NCI-H1048 (cell line): ENCODE measurements at places on chromosomes 1 and 21.

GRCh38 chr1:75548721-75549480 lies 62.0 kb downstream of the SLC44A5 start:
- DNase-seq = no peak

GRCh38 chr21:25359724-25360123 lies 247.6 kb downstream of the MRPL39 start:
- no peak for DNase-seq

GRCh38 chr1:201941420-201942128 lies 4.8 kb downstream of the LMOD1 start:
- no peak for DNase-seq

- no peak for DNase-seq
Measured at GRCh38 chr1:215971793-215972441, 404.8 kb downstream of the KCTD3 start.

GRCh38 chr1:202179828-202180750 lies 13.5 kb upstream of the LGR6 start:
- DNase-seq = no peak

GRCh38 chr1:22416555-22417454 lies 34.8 kb upstream of the ZBTB40 start:
- no peak for DNase-seq

- no peak for DNase-seq
Measured at GRCh38 chr1:232983375-232983774, 33.0 kb downstream of the NTPCR start.

GRCh38 chr1:211153932-211154331 lies 20.0 kb upstream of the KCNH1 start:
- DNase-seq = no peak

- DNase-seq = no peak
Measured at GRCh38 chr1:95415146-95415545, 181.1 kb downstream of the RWDD3 start.

- no peak for DNase-seq
Measured at GRCh38 chr1:18233176-18233864, 125.7 kb downstream of the IGSF21 start.

DNA sequence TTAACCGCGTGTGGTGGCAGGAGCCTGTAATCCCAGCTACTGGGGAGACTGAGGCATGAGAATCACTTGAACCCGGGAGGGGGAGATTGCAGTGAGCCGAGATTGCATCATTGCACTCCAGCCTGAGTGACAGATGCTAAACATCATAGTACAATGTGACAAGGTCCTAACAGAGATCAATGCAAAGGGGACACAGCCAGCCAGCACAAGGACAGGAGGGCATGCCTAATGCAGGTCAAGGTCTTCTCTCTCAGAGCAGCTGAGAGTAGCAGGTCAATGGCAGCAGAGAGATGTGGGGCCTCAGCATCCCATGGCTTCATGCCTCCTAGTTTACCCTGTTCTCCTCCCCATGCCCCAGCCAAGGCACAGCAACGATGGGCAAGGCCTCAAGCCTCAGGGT lies 3.0 kb upstream of the SMIM11 start:
- DNase-seq = no peak

- DNase-seq = peak; percentile 6
Measured at GRCh38 chr1:46446646-46447498, 42.8 kb upstream of the DMBX1 start.

DNA sequence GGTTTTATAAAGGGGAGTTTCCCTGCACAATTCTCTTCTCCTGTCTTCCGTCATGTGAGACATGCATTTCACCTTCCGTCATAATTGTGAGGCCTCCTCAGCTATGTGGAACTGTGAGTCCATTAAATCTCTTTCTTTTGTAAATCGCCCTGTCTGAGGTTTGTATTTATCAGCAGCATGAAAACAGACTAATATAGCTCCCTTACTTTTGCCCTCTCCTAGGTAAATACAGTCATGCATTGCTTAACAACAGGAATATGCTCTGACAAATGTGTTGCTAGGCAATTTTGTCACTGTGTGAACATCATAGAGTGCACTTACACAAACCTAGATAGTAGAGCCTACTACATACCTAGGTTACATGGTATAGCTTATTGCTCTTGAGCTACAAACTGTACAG lies 616.8 kb downstream of the RWDD3 start:
- DNase-seq = no peak

DNA sequence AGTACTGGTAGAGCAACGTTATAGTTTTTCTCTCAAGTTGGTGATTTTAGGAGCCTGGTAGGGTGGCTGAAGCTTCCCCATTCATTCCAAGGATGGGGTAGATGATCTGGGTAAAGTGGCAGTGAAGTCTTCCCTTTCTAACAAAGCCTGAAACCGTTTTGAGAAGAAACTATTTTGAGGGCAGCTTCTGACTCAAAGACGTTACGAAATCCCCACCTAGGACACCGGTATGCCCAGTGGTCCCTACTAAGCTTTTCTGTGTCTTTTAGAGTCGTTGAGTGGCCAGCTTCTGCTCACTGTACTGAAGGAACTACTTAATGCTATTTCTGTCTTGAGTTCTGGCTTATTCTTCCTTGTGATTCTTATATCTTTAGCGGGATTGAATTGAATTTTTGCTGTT lies 1.4 kb downstream of the WDTC1 start:
- DNase-seq = no peak

- no peak for DNase-seq
Measured at GRCh38 chr21:37098751-37099150, 25.7 kb downstream of the TTC3 start.

GRCh38 chr21:42443876-42444744 lies 40.4 kb downstream of the UBASH3A start:
- DNase-seq = no peak

DNA sequence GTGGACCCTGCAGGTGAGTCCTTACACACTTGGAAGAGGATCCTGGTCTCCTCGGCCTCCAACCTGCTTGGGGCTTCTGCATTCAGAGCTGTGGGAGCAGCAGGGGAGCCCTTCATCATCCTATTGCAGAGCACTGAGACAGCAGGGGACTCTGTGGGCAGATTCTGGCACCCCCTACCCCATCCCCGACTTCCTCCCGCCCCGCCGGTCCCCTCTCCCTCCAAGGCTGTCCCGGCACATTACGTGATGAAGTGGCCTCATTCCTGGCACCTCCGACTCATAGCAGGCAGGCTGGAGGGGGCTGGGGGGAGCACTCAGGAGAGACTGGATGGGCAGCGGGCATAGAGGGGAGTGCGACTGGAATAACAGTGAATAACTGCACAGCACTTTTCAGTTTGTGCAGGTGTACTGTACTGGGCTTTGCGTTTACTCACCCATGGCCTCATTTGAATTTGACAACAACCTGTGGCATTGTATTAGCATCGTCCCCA lies 394.1 kb downstream of the MATN1 start:
- no peak for DNase-seq

DNA sequence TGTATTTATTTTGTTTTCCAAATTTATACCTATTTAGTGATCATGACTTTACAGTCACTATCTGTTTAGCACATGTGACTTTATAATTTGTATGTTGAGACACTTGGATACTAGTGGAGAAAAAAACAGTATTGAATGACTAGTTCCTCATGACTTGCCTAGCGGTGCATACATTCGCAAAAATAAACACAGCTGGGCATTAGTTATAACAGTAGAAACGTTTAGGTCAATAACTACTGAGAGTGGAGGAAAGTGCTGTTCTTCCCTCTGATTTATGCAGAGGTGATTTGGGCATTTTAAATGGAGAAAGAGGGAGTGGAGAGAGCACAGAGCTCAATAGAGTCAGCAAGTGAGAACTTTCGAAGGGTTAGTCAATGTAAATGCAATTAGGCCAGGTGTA lies 1679.0 kb upstream of the B3GALT2 start:
- no peak for DNase-seq

DNA sequence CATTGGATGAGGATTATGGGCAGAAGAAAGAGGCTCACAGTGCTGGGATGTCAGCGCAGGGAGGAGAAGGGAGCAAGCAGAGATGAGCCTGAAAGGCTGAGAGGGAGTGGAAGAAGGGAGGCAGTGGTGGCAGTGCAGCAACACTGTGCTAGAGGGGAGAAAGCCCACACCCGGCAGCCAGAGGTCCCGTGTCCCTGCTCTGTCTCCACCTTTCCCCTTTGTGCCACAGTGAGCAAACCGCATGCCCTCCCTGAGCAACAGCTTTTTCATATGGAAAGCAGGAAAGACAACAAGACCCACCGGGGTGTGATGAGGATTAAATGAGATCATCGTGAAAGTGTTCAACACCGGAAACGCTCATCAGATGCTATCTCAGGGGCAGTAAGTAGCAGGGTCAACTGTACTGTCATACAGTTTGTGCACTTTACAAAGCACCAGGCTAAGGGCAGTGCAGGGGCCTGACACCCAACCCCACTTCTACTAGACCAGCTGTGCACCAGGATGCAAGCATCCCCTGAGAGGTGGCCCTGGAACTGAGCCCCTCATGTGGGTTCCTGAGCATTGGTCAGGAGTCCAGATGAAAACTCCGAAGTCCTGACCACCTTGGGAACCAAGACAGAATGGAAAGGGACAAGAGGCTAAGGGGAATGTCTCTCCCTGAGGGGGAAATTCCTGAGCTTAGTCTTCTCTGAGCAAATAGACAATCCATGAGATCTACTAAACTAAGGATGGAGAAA lies 9.1 kb downstream of the NHLH1 start:
- DNase-seq = no peak

DNA sequence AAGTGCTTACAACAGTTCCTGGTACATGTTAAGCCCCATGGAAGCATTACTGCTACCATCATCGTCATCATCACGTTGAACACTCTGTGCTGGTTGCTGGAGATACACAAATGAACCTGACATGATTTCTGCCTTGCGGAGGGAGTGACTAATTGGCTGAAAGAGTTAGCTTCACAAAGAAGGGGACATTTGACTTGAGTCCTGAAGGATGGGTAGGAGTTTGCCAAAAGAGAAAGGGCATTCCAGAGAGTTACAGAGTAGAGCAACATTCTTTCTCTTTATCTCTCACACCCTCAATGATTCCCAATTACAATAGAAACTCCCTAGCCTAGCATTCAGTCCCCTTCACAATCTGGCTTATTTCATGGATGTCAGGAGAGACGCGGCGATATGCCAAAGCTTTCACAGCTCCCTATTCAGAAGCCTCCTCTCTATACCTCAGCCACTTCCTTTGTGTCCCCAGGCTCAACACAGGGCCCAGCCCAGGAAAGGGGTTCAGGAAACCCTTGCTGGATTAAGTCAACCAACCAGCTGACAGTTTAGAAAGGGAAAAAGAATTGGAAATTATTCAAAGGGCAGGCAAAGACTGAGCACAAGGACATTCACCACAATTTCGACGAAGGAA lies 38.0 kb downstream of the SLC1A7 start:
- no peak for DNase-seq

DNA sequence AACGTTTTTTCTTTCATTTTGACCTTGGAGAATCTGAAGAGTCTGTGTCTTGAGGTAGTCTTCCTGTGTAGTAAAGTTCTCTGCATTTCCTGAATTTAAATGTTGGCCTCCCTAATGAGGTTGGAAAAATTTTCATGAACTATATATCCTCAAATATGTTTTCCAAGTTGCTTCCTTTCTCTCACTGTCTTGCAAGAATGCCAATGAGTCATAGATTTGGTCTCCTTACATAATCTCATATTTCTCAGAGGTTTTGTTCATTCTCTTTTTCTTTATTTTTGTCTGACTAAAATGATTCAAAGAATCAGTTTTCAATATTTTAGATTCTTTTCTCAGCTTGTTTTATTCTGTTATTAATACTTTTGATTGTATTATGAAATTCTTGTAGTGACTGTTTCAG lies 87.6 kb downstream of the DRAM2 start:
- no peak for DNase-seq

DNA sequence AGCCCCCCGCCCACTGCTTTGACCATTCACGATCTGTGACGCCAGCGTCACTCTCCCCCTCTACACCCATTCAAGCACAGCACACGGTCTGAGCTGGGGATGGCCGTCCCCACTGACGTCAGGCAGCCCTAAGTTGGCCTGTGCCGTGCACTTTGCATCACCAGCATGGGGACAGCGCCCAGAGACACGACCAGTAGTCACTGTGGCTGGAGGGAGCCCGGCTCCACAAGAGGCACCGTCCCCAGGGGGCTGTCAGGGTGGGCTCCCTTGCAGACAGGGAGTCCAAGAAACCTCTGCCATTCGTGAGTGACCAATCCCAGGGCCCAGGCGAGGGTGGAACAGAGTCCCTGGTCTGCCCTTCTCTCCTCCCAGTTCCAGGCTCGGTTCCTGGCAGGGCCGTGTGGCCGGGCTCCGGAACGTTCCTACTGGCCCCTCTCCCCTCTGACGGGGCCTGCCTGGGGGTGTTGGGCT lies 2.3 kb downstream of the KRTAP10-8 start:
- no peak for DNase-seq

- DNase-seq = no peak
Measured at GRCh38 chr21:42004406-42005199, 5.6 kb downstream of the ZBTB21 start.

- no peak for DNase-seq
Measured at GRCh38 chr21:32909393-32909792, 116.3 kb upstream of the OLIG2 start.

- no peak for DNase-seq
Measured at GRCh38 chr1:24136956-24137539, 5.9 kb downstream of the IL22RA1 start.

- no peak for DNase-seq
Measured at GRCh38 chr1:115507901-115508300, 133.9 kb upstream of the VANGL1 start.
